ENCODE measurements at places on chromosomes 5 and 9.

DNA sequence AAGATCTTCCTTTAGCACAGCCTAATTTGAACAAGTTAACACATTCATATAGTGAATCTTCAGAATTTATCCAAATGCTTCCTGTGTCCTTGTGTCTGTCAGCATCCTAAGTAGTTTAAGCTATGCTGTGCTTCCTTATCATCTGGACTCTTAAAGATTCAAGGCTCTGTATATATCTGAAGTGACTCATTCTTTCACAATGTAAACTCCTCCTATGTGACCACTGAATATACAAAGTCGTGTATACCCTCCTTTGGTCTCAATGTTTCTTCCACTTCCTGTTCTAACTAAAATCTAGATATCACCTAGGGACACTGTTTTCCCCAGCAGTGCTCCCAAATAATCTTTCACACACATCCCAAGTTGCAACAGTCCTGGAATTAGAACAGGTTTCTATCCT is 935.7 kb upstream of the NUDT12 start:
- DNase-seq = no peak

GRCh38 chr5:2752821-2753439 is 1.5 kb upstream of the IRX2 start:
- no peak for DNase-seq

GRCh38 chr9:132609829-132610228 is 27.4 kb downstream of the BARHL1 start:
- no peak for DNase-seq

DNA sequence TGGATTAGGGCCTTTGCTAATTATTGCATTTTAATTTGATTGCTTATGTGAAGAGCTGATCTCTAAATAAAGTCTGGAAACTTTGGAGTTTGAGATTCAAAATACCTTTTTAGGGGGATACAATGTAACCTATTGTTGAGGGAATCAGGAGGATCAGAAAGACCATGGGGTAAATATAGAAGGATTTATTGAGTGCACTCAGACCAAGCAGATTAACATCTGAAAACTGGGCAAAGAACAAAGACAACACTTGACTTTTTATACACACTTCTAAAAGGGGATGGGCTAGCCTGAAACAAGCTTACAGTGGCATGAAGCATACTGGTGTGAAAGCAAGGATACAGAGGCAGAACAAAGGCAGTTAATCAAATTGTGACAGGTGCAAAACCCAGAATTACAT is 174.3 kb downstream of the MRPS30 start:
- no peak for DNase-seq

DNA sequence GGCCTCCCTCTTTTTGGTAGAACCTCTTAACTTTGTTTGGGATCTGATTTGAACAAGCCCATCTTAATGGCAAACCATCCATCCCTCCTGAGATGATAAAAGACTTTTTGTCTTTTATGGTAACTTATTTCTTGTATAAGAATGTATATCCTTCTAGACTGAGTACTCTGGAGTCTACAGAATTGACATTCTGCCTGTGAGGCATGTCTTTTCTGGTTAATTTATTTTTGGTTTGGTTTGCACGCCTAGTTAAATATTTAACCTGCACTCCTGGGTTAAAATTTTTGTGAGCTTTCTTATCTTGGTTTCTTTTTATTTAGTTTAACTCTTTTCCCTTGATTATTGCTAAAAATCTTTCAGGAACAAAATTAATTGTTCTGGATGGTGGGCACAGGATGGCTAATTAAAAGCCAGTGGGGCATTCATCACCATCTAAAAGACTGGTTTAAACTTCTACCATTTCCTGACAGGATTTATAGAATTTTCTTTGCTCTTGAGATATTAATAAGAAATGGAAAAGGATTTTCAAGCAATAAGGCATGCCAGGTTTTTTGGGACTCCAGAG is 50.3 kb downstream of the PHAX start:
- no peak for DNase-seq

DNA sequence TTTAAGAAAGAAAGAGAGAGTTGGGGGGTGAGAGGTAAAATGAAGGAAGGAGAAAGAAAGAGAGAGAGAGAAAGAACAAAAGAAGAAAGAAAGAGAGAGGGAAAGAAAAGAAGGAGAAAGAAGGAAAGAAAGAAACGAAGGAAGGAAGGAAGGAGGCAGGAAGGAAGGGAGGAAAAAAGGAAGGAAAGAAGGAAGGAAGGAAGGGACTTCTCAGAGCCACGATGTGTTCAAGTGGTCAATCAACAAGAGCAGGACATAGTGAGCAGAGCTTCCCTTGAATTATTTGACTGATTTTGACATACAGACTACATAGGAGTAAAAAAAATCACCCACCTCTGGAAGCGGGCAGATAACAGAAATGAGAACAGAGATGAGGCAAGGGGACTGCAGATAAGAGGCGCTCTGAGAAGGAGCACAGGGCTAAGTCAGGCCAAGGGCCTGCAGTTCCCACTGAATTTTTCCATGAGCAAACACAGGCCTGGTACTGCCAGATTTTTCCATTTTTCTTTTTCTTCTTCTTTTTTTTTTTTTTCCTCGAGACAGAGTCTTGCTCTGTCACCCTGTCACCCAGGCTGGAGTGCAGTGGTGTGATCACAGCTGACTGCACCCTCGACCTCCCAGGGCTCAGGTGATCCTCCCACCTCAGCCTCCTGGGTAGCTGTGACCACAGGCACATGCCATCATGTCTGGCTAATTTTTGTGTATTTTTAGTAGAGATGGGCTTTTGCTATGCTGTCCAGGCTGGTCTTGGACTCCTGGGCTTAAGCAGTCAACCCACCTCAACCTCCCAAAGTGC is 77.7 kb upstream of the IL17B start:
- DNase-seq = no peak

DNA sequence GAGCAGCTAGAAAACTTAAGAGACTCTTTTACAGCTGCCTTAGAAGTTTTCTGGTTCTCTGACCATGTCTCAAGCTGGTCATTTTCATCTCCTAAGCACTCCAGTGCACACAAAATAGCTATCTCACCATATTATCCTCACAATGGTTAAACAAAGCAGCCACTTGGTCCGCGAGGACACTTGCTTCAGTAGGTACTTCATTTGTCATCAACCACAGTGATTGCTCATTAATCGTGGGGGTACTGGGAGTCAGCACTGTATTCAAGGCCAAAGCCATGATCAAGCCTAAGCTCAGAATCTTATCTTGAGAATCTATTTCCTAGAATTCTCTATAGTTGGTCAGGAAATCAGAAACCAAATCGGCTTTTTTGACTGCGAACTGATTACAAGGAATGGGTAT is 2.9 kb downstream of the ARL14EPL start:
- DNase-seq = no peak

- DNase-seq = no peak
These were observed 532.9 kb downstream of the ANXA1 start for GRCh38 chr9:73684601-73685000.

DNA sequence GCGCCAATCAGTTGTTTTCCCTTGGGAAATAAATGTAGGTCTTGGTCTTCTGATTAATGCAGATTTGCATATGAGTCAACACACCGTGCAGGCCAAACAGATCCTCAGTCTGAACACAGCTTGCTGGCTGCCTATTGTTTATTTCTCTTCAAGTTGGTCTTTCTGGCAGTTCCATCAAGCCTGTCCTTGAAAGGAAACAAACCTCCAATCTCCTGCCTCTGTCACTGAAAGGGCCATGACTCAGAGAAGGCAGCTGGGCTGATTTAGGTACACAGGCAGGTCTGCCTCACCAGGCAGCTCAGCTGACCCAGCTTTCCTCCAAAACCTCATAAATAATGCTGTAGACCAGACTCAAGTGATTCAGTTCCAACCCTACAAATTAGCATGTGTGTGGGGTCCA is 175.9 kb downstream of the MAN2A1 start:
- DNase-seq = no peak

DNA sequence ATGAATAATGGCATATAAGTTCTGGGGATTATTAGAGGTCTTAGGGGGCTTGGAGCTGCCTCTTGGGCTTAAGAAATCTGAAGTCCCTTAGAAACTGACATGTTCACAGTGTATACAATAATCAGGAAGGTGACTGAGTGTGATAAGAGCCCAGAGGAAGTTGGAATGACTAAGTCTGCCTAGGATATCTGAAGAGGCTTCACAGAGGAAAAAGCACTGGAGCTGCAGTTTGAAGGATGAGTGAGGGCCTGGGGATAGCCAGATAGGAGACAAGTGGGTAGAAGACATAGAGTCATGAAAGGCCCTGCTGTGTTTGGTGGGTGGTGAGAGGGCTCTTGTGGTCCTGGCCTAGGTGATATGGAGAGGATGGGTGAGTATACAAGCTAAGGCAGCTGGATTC is 8.8 kb downstream of the NEUROG1 start:
- no peak for DNase-seq

GRCh38 chr5:6788956-6789649 is 75.9 kb downstream of the TENT4A start:
- DNase-seq = no peak

GRCh38 chr9:114507726-114508125 is 2.5 kb upstream of the WHRN start:
- peak; percentile 68 for DNase-seq

GRCh38 chr5:135881244-135881643 is 14.4 kb downstream of the IL9 start:
- no peak for DNase-seq

DNA sequence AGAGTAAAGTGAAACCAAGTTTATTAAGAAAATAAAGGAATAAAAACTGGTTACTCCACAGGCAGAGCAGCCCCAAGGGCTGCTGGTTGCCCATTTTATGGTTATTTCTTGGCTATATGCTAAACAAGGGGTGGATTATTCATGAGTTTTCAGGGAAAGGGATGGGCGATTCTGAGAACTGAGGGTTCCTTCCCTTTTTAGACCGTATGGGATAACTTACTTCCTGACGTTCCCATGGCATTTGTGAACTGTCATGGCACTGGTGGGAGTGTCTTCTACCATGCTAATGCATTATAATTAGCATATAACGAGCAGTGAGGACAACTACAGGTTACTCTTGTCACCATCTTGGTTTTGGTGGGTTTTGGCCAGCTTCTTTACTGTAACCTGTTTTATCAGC is 323.9 kb upstream of the PTGER4 start:
- DNase-seq = no peak

DNA sequence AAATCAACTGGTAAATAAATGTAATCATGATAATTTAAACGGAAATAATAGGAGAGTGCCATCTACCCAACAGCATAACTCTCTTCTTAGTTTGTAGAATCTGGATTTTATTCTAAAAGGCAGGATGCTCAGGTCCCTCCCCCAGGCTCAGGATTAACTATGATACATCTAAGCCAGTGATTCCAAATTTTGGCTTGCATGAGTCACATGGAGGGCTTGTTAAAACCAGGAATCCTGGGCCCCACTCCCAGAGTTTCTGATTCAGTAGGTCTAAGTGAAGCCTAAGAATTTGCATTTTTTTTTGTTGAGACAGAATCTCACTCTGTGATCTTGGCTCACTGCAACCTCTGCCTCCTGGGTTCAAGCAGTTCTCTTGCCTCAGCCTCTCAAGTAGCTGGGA is 62.3 kb upstream of the ZFR start:
- DNase-seq = no peak

DNA sequence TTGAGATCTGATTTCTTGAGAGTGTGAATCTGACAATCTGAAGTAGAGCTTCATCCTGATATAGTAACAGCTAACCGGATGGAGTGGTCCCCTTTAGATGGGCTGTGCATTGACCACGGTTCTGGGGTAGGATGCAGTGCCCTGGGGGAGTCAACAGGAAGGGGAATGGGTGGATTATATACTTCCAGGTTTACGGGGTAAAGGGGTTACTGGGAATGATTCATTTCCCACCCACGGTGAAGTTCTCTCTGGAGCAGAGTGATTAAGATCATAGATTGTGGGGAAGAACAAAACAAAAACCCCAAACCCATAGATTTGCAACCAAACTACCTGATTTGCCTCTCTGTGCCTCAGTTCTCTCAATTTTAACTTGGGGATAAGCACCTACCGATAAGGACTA is 1.5 kb upstream of the B4GALT7 start:
- DNase-seq = no peak

DNA sequence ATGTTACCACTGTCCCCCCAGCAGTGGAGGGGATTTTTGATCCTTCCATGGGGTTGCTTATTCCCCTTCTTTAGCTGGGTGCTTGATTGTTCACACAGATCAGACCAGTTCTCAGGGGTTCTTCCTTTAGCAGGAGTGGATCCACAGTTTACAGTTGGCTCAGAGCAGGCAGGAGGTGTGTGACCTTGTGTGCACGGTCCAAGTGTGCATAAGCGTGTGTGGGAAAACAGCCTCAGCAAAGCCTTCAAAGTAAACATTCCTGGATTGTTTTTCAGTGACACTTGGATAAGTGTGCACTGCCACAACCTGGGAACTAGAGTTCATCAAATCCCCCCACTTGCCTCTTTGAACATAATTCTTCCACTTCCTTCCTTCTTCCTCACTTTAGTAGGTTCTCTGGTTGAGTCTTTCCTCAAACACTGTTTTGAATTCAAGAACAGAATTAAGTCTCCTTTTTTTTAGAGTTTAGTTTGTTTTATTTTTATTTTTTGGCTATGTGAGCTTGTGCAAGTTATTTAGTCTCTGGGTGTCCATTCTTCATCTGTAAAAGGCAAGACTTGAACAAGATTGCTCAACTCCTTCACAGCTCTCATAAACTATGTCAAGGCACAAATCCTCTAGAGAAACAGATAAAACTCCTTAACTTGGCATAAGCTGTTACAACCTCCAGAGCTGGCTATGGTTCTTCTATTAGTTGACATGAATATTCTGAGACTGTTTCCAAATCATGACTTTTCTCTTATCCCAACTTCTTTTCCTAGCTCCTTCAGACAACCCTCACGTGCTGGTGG is 78.0 kb downstream of the OSMR start:
- no peak for DNase-seq
